ENCODE measurements at places on chromosomes 7 and 10.

DNA sequence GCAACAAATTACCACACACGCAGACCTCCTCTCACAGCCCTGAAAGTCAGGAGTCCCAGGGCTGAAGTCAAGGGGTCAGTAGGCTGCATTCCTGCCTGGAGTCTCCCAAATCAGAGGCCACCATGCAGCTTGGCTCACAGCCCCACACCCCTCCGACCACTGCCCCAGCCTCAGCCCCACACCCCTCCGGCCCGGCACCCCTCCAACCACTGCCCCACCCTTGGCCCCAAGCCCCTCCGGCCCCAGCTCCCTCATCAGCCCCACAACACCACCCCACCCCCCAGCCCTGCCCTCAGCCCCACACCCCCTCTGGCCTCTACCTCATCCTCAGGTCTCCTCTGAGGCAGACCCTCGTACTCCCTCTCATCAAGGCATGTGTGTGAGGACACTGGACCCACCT is 85.7 kb downstream of the DIP2C start:
- DNase-seq: no peak

- no peak for DNase-seq
Observed at GRCh38 chr10:28054228-28054860, 55.5 kb upstream of the ODAD2 start.

DNA sequence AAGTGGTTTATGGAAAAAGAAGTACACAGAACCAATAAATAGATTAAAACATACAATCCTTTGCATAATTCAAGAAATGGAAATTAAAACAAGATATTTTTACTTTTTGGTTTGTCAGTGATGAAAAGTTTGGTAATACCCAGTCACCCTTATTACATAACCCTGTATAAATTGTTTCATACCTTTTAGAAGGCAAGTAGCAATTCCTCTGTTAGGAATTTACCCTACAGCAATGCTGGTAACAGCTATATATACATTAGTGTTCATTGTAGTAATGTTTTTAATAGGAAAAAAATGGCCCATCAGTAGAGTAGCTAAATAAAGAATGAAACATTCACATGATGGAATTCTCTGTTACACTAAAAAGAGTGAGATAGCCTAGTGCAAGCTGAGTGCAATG is 42.7 kb downstream of the PTPN12 start:
- DNase-seq: no peak

- DNase-seq: no peak
Observed at GRCh38 chr10:21702633-21703111, 168.6 kb downstream of the MLLT10 start.

- no peak for DNase-seq
Observed at GRCh38 chr10:30705625-30706149, 76.1 kb upstream of the LYZL2 start.

DNA sequence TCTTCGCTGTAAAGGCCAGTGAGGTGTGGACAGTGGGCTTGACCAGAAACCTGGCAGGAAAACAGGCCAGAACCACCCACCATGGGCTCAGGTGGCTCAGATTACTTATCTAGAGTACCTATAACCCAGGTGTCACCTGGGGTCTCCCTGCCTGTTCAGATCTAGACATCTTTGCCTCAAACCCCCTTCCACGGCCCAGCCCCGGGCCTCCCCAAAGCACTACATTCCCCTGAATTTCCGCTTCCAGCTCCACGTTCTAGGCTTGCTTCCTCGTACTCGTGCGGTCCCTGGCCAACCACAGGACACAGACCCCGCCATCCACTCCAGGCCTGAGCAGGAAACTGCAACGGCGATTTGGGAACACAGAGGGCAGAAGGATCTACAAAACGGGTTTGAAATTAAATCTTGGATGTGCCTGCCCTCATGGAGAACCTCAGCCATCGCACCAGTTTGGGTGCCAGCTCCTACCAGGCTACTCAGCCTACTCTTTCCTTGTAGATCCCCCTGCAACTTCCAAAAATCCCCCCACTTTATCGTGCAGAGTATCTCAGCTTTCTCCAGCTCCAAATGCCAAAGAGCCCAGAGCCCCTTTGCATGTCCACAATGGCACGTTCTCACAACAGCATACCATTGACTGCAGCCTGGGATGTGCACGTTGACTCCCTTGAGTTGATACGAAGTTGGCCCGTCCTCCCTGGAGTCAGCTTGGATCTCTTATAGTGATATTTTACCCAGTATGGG is 62.7 kb upstream of the CACUL1 start:
- DNase-seq: no peak

DNA sequence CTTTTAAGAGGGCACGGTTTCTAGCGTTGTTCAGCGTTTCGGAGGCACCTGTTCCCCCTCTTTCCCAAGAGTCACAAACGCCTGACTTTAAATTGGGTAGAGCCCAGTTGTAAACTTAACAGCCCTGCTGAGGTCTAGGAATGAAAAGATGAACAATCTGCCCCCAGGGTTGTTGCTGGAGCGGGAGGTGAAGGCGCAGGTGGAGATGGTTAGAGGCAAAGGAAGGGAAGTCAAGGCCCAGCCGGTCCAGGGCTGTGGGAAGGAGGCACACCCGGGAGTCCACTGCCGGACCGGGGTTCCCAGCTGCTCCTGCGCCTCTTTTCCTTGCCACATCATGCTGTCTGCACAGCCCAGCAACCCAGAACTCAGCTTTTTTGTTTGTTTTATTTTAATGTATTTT is 770 bp downstream of the PRXL2A start:
- no peak for DNase-seq

DNA sequence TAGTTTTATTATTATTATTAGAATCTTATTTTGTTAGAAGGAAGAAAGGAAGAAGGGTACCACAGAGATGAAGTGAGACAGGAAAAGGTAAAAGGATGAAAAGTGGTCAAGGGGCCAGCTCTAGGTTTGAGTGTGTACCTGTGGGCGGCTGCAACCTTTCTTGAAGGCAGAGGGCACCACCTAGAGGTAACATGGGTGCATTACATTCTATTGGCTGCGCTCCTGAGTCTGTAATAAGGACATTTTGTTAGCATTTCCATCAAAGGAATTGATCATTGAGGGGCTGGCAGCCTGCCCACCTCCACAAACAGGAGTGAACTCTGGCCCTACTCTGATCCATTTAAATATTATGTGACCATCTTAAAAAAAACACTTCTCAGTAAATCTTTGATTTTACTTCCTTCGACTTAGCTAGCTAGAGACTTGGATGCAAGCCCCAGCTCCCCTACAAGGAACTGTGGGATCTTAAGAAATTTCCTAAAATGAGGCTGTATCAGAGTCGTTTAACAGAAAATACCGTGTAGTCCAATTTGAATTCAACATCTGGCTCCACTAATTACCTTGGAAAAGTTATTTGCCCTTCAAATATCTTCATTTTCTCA is 610.4 kb downstream of the IPMK start:
- DNase-seq: no peak

GRCh38 chr10:47088656-47089354 is 177.6 kb downstream of the PTPN20 start:
- DNase-seq: no peak

GRCh38 chr10:119285495-119286267 is 78.3 kb downstream of the GRK5 start:
- no peak for DNase-seq

- DNase-seq: no peak
Observed at GRCh38 chr7:20529260-20529659, 86.2 kb upstream of the ABCB5 start.

- DNase-seq: no peak
Observed at GRCh38 chr10:124162136-124162535, 68.7 kb upstream of the CHST15 start.

- no peak for DNase-seq
Observed at GRCh38 chr7:104986628-104987259, 27.3 kb upstream of the KMT2E start.

- DNase-seq: no peak
Observed at GRCh38 chr7:88104732-88105131, 115.1 kb downstream of the SRI start.

DNA sequence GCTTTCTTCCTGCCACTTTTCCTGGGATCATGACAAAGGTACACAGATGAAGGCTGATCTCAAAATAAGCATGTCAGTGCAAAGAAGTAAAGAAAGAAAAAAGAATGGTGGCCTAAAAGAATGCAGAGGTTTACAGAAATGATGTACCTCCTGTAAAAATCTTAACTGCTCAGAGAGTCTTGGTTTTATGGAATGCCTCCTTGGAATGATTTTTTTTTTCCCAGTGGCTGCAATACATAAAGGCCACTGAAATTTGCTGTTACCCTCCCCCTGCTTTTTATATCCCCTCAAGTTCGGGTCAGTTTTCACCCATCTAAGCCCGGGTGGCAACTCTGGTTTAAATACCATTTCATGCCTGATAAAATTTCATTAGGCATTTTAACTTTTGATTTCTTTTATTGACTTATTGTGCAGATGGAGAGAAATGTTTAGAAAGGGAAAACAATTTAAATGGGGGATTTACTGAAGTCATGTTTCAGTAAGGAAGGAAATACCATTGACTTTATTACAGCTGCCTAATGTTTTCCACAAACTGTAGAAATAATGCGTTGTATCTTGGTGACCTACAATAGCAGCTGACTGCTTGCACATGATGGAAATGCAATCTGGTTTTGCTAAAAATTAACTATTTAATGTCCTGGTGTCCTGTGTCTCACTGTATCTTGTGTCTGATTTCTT is 102.5 kb downstream of the SAMD9 start:
- no peak for DNase-seq

- DNase-seq: no peak
Observed at GRCh38 chr7:2381227-2381626, 22.2 kb upstream of the CHST12 start.

GRCh38 chr7:16776053-16776452 is 22.5 kb downstream of the TSPAN13 start:
- DNase-seq: no peak

GRCh38 chr10:100864978-100865377 is 47.8 kb upstream of the SLF2 start:
- no peak for DNase-seq

DNA sequence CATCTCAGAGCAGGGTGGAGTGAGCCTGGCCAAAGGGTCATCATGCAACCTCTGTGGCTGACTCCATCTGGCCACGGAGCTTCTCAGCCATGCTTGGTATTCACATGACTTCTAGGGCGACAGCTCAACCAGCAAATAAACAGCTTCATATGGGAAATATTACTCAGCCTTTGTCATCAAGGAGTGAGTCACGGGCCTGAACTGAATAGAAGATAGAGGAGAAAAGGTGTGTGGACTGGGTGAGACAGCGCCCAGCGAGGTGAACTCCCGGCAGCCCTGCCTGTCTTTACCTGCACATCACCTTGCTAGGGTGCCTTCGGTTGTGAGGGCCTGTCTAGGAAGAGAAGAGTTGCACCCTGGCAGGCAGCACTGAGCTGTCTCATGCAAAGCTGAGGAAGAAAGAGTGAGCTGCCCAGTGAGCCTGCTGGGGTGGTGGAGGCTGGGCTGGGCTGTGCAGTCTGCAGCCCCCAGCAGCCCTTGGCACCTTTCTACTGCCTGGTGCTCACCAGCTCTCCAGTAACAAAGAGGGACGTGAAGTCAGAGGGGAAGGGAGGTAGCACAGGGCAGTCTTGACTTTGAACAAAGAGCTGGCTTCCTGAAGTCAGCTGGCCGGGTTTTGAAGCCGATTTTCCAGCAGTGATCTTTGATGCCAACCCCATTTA is 114.2 kb downstream of the EGFR start:
- DNase-seq: no peak

DNA sequence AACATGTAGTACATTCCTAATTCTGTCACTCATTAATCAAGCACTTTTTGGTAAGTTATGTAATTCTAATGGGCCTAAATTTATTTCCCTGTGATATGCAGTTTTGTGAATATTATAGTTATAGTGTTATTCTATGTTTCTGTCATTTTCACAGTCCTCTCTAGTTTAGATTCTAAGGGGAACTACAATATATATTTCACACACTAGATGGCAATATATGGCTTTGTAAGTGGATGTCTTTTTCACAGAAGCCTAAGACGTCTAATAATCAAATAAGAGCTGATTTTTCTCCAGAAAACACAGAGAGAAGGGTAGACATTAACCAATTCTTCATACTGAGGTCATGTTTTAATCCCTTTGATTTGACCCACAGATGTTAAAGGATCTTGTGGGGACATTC is 18.0 kb downstream of the RNLS start:
- DNase-seq: no peak

DNA sequence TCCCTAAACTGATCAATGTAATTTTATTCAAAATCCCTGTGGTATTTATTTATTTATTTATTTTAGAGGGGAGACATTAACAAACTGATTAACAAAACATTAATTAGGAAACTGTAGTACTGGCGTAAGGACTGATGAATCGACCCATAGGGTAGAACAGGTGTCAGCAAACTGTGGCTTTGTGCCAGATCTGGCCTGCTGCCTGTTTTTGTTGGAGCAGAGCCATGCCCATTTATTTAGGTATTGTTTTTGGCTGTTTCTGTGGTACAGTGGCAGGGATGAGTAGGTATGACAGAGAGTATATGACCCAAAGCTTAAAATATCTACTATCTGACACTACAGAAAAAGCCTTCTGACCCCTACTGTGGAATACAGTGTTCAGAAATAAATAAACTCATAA is 332.5 kb upstream of the ETV1 start:
- no peak for DNase-seq

DNA sequence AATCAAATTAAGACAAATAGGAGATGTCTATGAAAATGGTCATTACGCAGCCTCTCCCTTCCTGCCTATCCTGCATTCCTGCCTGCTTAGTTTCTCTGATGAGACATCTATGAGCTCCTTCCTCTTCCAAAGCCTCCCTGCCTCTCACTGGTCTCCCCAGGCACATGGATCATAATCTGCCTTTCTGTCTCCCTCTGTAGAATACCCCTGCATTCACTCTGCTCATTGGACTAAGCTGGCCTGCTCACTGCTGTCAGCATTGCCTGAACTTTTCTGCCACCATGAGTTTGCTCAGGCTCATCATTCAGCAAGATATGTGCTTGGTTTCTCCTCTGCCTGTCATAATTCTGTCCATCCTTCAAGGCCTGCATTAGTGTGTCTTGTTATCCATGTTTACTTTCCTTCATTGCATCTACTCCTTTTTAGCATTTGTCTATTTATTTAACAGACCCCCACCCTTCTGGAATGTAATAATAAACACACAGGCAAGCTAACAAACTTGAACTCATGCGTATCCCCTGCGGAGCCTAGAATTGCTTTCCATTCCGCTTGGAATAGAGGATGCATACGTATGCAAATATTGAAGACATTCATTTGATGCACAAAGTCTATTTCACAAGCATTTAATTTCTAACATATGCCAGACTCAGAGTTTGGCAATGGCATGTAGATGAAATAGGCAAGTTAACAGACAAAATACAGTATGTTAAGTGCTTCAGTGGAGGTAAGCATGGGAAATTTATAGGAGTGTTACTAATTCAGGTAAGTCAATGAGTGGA is 88.3 kb downstream of the PTPRZ1 start:
- no peak for DNase-seq

GRCh38 chr10:77247031-77247990 is 390.3 kb downstream of the KCNMA1 start:
- no peak for DNase-seq

DNA sequence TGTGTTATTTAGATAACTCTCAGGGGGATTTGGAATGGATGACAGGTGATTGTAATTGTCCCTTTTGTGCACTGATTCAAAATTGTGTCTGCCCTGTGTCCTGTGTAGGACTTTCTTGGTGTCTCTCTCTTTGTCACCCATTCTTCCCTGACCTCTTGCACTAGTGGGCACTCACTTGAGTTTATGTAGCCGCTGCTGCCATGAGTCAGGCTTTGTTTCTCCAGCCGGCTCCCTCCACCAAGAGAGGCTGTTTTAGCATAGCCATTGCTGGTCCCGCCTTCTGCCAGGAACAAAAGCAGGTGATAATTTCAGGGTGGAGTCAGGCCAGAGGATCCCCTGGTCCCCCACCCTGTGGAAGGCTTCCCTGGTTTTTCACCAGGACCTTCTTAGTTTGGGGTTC is 8.4 kb downstream of the COL17A1 start:
- no peak for DNase-seq
